ENCODE measurements at places on chromosomes 13 and 19. TPM values are rescaled to one million over a fixed set of nuclear protein-coding genes. Genes with fewer than 3 reads are reported as not detected.

Gene INSL3
- total RNA-seq = not detected

Gene IGFL2
- total RNA-seq = 0.63 TPM

Gene LGALS4
- not detected for total RNA-seq

Gene PSG3
- total RNA-seq = not detected

Gene CD33
- not detected for total RNA-seq

Gene VMAC
- 2.6 TPM for total RNA-seq

Gene S1PR4
- total RNA-seq = not detected
